ENCODE measurements at places on chromosomes 2 and 18.

DNA sequence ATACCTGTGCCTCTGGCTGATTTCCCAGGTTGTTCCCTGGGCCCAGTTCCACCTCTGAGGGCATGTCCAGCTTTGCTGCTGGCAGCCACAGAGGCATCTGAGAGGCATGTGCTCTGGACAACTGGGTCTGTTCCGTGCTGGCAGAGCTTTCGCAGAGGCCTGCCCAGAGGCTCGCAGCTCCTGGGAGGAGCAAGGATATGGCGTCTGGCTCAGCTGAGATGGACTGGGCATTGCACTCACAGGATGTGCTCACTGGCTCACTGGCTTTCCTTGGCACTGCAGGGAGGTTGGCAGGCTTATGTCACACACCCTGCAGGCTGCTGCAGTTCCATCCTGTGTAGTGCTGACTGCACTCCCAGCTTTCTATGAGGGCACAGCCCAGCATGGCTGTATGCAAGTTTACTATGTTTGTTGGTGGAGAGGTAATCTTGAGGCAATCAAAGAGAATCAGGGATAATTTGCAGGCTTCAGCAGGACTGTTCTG lies 172.3 kb downstream of the PRKCE start:
- peak; percentile 50 for DNase-seq

- no peak for DNase-seq
These were observed 9.1 kb downstream of the GPR155 start for GRCh38 chr2:174477759-174478158.

DNA sequence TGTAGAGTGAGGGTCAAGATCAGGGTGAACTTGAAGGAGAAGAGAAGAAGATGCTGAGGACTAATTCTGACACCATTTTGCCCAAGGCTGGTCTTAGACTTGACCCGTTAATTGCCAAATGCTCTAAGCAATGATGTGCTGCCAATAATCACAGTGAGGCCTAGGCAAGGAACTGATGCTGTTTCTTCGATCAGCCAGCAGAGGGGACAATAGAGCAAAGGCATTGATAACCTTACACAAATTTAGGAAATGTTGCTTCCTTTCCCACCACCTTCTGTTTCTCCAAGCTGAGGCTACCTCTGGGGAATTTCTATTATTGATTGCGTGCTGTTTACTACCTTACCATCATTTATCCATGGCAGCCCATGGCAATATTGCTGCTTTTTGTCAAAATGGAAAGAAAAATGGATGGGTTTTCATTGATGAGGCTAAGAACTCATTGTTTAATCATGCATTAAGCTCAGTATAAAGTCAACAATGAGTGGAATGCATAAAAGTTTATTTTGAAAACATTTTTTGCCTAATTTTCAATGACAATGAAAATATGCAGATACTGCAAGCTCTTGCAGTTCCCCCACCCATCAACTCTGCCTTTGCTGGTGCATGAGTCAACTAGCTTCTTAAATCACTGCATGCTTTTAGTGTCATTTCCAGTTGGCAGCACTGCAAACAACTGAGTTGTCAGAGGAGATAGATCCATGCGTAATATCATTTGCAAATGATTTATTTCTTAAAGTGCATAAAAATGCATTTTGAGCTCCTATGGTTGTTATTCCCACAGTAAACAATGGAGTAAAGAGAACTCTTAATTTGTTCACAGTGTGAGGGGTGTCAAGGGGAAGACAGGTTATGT lies 116.4 kb upstream of the NYAP2 start:
- DNase-seq, result peak; percentile 15

DNA sequence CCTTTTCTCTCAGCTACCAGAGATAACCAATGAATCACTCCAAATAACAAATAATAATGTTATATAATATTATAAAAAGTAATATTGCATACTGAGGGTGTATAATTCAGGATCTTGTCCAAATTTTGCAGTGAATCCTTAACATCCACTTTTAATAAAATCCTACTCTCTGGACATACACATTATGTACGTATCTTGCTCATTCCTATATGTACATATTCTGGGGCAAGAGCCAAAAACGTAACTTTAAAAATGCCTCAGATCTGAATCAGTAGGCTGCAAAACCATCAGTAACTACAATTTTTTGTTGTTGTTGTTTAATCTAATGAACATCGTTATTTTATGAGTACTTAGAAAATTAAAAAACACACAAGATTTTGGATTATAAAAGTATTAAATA lies 65.3 kb downstream of the SMAD2 start:
- no peak for DNase-seq

DNA sequence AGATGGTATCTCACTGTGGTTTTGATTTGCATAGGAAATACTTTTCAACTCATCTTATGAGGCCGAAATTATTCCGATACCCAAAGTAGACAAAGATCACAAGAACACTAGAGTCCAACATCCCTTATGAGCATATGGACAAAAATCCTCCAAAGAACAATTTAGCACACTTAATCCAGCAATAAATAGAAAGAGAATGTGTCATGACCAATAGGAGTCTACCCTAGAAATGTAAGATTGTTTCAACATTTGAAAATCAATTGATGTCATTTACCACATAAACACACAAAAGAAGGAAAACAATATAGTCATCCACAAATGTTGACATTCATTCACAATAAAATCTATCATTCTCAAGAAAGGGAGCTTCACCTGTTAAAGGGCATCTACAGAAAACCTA lies 307.8 kb upstream of the SMIM21 start:
- DNase-seq, result no peak

GRCh38 chr2:31067259-31067658 lies 71.0 kb downstream of the GALNT14 start:
- no peak for DNase-seq

GRCh38 chr2:157336137-157337010 lies 10.8 kb upstream of the ERMN start:
- DNase-seq, result no peak

GRCh38 chr2:72955228-72956049 lies 38.1 kb downstream of the EMX1 start:
- DNase-seq, result no peak

Data from foreskin keratinocyte (primary cell).